ENCODE measurements at places on chromosomes 13 and 19. TPM values are rescaled to one million over a fixed set of nuclear protein-coding genes. Genes with fewer than 3 reads are reported as not detected.

GRCh38 chr13:41488124-41488523 lies 30.8 kb downstream of the RGCC start:
- DNase-seq: no peak

- DNase-seq: no peak
Observed at GRCh38 chr19:40282920-40283319, 2.2 kb downstream of the AKT2 start.

DNA sequence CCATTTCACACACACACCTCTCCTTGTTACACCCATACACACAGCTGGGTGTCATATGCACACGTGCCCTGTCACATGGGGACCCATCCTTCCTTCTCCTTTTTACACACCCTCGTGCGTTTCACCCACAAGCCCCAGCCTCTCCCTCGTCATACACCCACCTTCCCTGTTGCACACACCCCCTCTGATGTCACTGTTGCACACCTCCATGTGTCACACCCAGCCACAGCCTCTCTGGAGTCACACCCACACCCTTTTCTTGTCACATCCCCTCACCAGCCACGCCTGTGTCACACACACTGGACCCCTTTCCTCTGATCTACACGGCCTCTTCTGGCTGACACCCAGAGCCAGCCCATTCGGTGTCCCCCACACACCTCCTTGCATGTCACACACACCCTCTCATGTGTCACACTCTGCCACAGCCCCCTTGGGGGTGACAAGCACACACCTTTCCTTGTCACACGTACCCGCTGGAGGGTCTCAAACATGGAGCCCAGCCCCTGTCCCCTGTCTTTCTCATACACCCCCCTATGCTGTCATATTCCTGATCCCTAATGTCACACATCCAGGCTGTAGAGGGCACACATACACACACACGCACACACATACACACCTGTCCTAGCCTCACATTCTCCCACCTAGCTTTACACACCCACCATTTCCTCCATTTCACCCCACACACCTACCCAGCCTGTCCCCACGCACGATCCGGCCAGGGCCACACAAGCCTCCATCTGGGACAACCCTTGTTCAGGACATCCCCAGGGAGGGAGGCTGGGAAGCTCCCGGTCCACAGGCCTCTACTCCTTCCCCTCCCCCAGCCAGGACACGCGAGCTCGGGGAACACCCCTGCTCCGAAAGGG lies 1.4 kb downstream of the NOVA2 start:
- no peak for DNase-seq

- no peak for DNase-seq
Observed at GRCh38 chr13:97834250-97834649, 119.2 kb upstream of the IPO5 start.

DNA sequence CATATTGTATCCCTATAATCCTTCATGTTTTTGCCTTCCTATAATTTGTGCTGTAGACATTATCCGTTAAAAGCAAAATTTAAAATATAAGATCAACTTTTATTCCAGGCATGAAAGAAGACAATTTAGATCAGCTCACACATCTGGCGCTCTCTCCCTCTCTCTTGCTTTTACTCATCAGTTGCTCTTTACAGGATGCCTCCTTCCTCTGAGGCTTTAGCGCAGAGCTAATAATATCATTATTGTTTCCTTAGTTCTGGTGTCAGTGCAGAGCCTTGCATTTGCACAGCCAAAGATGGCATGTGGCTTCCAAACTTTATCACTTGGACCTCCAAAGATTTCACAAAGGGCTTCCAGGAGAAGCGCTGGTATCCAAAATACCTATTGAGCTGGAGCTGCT lies 295.1 kb downstream of the FGF9 start:
- no peak for DNase-seq

DNA sequence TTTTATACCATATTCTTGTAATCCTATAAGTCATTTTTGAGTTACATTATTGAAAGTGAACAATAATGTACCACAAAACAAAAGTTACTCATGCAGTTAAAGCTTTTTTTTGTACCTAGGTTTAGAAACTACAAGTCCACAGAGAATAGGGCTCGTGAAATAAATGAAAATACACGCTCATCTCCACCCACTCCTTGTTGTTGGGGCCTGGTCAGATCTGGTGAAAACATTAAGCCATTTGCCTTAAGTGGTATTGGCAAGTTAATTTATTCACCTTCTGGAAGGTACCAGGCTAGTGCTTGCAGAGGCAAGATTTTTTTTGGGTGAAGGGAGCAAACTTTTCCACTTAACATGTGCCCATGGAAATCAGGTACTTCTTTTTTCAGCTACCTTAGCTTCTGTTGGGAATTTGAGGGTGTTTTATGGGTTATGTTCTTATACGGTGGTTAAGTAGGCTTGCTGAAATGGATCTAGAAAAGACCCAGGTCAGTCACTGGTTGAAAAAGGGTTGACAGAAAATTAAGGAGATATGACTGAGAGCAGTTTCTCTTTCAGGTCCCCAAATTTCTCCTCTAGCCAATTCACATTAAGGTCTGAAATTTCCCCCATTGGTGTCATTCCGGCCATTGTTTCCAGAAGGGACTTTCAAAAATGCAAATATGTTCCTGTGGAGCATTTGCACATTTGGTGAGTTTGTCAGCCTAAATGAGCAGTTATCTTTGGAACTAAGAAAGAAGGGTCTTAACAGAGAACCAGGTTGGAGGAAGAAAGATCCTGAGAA lies 143.3 kb downstream of the KCNRG start:
- DNase-seq: no peak

DNA sequence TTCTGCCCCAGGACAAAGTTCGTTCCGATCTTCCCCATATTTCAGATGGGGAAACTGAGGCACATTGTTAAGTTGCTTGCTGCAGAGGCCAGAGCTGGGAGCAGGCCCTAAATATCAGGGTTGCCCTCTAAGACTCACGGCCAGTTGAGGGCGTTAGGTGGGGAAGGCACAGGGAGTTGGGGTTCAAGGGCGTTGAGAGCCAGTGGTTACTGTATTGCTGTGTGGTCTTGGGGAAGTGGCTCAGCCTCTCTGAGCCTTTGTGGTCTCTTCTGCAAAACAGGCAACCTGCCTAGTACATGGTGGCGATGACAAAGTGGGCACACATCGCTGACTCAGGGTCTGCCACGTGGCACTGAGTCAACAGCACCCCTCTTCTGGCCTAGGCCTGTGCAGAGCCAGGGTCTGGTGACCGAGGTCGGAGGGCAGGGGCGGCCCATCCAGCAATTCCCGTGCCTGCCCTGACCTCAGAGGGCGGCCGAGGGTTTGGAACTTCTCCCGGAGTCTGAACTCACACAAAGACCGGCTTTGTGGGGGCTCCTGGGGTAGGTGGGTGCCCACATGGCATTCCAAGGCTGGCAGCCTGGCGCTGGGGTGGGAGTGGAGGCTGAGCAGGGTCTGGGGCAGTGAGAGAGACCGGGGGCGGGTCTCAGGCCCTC lies 10.2 kb downstream of the TNFAIP8L1 start:
- no peak for DNase-seq

The ZNF738 gene
- 3.5 TPM for total RNA-seq

The PINLYP gene
- 11.4 TPM for total RNA-seq

The PRTN3 gene
- not detected for total RNA-seq

The KIR2DL1 gene
- not detected for total RNA-seq

Data from suprapubic skin (tissue), 4 donors.